HCT116 (cell line): ENCODE measurements at places on chromosomes 2 and 18. TPM values are rescaled to one million over a fixed set of nuclear protein-coding genes. Genes with fewer than 3 reads are reported as not detected.

The ANKRD30BL gene
- not detected for total RNA-seq

- no peak for DNase-seq
Observed at GRCh38 chr2:83705146-83705545, 753.9 kb downstream of the SUCLG1 start.

GRCh38 chr18:24234330-24234729 is 95.5 kb downstream of the CABYR start:
- no peak for DNase-seq

DNA sequence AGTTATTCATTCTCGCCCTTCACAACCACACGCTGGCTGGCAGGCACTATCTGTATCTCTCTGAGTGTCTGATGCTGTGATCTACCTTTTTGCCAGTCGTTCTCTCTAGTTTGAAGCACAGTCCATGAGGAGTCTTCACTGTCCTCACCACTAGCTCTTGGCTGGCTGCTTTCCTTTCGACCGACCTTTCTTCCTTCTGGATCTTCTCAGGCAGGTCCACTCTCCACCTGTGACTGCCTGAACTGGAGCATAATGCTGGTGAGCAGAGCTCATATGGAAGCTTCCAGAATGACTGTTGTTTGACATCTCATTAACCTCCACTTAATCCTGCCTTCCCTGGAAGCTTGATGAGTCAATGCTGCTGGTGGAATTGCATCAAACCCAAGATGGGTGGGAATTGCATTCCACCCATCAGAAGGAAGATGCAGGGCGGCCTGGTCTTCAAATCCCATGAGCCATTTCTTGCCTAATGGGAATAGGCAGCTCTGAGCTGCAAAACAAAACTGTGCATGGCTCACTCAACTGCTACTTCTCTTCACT is 283.5 kb upstream of the HDAC4 start:
- no peak for DNase-seq
